ENCODE measurements at places on chromosomes 2 and 18. TPM values are rescaled to one million over a fixed set of nuclear protein-coding genes. Genes with fewer than 3 reads are reported as not detected.

DNA sequence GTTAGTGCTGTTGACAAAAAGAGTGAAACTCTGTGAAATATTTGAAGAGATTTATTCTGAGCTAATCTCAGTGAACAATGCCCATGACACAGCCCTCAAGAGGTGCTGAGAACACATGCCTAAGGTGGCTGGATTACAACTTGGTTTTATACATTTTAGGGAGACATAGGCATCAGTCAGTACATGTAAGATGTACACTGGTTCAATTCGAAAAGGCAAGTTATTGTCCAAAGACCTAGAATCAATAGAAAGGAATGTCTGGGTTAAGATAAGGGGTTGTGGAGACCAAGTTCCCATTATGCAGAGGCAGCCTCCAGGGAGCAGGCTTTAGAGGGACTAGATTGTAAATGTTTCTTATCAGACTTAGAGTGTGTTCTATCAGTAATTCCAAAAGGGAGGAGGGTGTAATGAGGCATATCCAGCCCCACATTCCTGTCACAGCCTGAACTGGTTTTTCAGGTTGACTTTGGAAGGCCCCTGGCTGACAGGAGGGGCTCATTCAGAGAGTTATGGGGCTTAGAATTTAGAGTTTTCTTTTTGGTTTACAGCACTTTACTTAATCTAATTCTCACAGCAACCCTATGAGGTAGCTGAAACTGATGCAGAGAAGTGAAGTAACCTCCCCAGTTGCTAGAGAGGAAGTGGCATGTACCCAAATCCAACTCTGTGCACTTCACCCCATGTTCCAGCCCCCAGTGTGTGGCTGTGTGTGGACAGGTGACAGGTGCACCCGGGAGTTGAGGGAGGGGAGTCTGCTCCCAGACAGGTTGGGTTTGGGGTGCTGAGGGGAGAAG is 28.3 kb upstream of the ASAP2 start:
- DNase-seq, result peak; percentile 39
- peak overlapping the region; percentile 87 for H3K27ac ChIP-seq
- no peak overlapping the region for H3K4me3 ChIP-seq

Gene PCGF1
- total RNA-seq, result 12.7 TPM

Gene CKAP2L
- total RNA-seq, result not detected

DNA sequence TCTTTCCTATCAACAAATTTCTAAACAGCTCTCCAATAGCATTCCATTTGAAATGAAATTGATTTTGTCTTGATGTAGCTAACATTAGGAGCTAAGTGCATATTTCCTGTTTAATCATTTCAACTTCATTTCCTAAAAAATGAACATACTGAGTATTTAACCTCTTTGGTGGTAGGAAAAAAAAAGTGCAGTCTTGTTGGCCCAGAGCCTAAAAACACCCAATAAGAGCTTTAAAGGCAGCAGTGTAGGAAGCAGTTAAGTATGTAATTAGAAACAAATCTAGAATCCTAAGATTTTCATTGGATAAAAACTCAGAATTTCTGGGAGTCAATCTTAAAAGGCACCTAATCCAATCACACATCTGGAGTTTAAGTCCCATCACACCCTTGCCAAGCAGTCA is 71.0 kb upstream of the RBMS1 start:
- H3K4me1 ChIP-seq, result no peaks in the 10 kb centered on the region
- H3K36me3 ChIP-seq, result no peaks in the 10 kb centered on the region
- no peak for DNase-seq
- no peak overlapping the region for H3K27ac ChIP-seq

GRCh38 chr2:208359632-208359986 is 47.0 kb upstream of the PTH2R start:
- peak; percentile 41 for DNase-seq
- peaks cover 10% of the 10 kb centered on the region for H3K36me3 ChIP-seq
- no peak overlapping the region for H3K27ac ChIP-seq
- H3K4me1 ChIP-seq, result no peaks in the 10 kb centered on the region
- no peaks in the 10 kb centered on the region for H3K27me3 ChIP-seq

DNA sequence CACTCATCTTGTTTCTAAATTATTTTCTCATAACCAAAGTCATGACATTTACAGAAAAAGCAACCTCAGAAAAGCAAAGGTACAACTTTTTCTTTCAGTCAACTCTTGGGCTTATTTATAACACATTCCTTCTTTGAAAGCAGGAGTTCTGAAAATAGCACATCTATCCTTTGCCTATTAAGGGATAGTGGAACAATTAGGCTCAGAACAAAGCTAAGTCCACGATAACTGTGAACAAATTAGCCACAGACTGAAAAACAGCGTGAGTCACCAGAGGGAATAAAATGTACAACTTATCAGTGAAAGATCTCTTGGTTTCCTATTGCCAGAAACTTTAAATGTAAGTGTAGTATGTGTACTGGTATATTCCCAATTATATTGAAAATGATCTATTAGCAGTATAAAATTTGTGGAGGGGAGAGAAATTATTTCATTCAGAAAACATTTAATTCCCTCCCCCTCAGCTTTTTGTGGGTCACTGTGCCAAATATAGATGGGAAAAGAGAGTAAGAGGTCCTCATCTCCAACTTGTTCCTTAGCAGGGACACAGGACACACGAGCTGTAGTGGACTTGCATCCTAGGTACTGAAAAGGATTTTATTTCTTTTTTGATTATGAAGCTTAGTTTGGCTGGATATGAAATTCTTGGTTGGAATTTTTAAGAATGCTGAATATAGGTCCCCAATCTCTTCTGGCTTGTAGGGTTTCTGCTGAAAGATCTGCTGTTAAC is 15.4 kb upstream of the MATN3 start:
- no peaks in the 10 kb centered on the region for H3K4me1 ChIP-seq
- H3K27ac ChIP-seq, result no peak overlapping the region
- no peaks in the 10 kb centered on the region for H3K27me3 ChIP-seq
- no peak overlapping the region for H3K4me3 ChIP-seq

- peaks cover 19% of the 10 kb centered on the region for H3K4me1 ChIP-seq
- no peaks in the 10 kb centered on the region for H3K27me3 ChIP-seq
- no peak overlapping the region for H3K4me3 ChIP-seq
- H3K36me3 ChIP-seq, result no peaks in the 10 kb centered on the region
- DNase-seq, result peak; percentile 71
Measured at GRCh38 chr2:223093436-223094241, 41.6 kb downstream of the KCNE4 start.

DNA sequence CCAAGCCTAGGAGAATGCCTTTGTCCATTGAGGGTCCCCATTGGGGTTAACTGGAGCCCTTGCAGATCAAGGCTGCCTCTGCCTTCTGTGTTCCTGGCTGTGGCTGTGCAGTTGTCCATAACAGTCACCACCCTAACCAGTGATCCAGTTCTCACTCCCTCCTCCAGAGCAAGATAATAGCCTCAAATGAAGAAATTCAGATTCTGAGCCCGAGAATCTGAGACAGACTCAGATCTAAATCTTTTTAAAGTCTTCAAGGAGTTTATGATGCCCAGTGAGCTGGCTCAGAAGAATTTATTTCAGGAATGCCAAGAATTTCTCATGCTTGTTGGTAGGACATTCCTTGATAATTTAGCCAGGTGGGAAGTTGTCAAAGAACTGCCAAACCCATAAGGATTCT is 44.3 kb upstream of the RAB6C start:
- H3K4me1 ChIP-seq, result no peaks in the 10 kb centered on the region
- H3K27ac ChIP-seq, result no peak overlapping the region
- no peaks in the 10 kb centered on the region for H3K27me3 ChIP-seq
- no peak overlapping the region for H3K4me3 ChIP-seq
- H3K36me3 ChIP-seq, result no peaks in the 10 kb centered on the region

Gene PRPF40A
- 27.2 TPM for total RNA-seq

Measured in pancreas (tissue), 10 donors.